Ecto neural progenitor cell (in vitro differentiated cells): ENCODE measurements at places on chromosomes 6 and 20.
A peak's percentile ranks its signal among the peaks of the same experiment; 100 is the strongest.

DNA sequence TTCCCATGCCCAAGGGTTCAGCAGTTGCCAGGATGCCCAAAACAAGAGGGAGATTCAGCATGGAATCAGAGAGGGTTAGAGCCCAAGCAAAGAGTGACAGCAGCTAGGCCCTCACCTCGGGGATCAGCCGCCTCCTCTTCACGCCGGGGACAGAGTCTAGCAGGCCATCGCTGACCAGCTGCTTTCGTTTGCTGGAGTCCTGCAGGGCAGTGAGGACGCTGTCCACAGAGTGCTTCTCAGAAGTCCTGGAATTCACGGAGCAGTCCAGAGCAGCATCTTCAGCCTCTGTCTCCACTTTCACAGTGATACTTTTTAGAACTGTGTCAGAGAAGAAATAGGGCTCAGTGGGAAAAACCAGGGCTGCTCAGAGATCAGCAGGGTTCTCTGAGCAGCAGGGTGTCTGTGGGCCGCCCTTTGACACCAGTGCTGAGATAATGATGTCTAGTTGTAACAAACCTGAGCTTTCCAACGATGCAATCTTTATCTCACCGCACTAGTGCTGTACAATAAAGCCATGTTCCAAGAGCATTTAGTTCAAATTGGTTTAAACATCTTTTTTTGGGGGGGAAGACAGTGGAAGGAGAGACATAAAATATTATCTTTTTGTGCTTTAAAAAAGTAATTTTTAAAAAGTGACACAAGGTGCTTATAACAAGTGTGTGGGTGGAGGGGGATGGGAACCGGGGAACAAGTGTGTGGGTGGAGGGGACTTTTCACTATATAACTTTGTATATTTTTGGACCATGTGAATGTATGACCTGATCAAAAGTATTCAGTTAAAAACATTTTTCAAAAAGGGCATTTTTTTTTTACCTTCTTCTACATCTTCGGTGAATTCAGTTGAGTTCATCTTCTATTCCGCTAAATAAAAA lies 16.6 kb downstream of the BEND3 start:
- no peak for DNase-seq

DNA sequence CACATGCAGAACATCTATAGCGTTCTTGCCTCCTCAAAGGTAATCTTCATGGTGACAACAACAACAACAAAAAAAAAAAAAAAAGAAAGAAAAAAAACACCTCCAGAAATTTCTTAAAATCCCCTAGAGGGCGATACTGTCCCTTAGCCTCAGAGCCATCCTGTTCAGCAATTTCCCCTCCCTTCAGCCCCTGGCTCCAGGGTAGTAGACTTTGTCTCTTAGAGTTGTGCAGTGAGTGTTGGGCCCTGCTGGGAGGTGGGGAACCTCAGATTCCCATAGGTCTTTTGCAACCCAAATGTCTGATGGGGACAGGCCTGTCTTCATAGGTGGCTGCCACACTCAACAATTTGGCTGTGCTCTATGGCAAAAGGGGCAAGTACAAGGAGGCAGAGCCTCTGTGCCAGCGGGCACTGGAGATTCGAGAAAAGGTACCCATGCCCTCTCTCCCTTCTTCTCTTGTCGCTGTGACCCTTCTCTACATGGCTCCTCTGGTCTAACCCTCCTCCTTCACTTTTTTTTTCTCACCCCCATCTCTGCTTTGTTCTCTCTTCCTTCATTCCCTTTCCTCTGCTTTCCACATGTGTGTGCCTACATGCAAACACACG lies 6.0 kb upstream of the PTK7 start:
- no peak for DNase-seq

GRCh38 chr6:109472132-109472995 lies 10.7 kb downstream of the ZBTB24 start:
- DNase-seq = peak; percentile 14

DNA sequence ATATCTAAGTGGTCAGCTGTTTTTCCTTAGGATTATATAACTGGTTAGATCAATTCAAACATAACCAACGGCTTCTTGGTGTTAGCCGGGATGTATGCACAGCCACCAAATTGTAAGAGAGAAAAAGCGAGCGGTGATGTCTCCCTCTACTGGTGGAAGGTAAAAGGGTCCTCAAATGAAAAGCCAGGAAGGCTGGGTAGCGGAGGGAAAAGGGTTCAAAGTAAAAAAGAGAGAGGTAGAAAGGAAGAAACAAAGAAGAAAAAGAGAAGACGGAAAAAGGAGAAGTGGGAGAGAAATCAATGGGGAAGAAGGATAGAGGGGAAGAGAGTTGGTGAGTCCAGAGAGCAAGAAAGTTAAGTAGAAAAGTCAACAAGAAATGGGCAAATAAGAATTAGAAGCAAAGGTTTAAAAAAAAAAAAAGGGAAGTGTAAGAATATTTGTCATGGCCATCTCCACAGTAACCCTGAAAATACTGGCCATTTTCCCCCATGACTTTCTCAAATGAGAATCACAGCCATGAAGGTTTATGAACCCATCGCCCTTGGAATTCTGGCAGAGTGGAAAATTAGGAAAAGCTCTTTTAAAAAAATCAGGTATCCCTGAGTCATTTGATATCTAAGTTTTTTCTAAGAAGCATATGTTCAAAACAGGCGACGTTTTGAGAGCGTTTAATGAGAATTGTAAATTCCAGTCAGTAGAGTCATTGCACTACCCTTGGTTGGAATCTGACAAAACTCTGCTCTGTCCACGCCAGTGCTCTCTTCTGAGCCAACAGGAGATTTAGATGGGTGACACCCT lies 155.6 kb upstream of the SNX9 start:
- no peak for DNase-seq

DNA sequence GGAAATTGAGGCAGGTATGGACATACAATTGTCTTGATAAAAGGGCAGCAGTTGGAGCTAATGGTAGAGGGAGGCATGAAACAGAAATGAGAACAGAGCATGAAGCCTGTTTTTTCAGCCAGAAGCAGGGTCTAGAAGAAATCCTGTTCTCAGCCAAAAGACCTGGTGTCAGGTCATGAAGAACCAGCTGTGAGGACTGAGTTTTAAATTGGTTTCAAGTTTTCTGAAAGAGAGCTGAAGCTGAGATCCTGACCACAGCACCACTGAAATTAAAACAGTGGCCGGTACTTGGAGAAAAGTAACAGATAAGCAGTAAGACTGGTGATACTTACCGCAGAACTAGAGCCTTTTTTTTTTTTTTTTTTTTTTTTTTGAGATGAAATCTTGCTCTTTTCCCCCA lies 283.8 kb upstream of the BMP2 start:
- DNase-seq = no peak

- no peak for DNase-seq
These were observed 64.5 kb upstream of the STX16 start for GRCh38 chr20:58586565-58587093.

DNA sequence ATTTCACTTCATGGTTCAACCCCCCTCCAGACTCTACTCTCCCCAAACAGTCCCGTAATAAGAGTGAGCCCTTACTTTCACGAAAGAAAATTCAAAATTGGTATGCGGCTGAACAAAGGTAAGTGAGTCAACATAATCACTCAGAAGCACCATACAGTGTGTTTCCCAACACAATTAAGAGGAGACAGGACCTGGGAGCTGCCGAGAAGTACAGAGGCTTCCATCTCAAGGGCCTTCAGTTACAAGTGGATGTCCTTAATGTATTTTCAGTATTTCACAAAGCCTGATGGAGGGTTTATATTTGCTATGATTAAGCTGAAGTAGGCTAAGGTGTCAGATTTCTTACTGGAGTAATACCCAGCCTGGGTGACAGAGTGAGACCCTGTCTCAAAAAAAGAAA lies 51.1 kb downstream of the MYO6 start:
- no peak for DNase-seq
